H1 (cell line): ENCODE measurements at places on chromosomes 2 and 18.

DNA sequence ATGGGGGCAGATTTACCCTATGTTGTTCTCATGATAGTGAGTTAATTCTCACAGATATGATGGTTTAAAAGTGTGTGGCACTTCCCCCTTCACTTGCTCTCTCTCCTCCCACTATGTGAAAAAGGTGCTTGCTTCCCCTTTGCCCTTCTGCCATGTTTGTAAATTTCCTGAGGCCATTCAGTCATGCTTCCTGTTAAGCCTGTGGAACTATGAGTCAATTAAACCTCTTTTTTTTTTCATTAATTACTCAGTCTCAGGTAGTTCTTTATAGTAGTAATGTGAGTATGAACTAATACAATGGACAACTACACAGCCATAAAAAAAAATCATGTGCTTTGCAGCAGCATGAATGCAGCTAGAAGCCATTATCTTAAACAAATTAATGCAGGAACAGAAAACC, 118.5 kb downstream of the CALCRL start:
- H3K27me3 ChIP-seq: no peaks in the 10 kb centered on the region
- no peak overlapping the region for H3K4me3 ChIP-seq
- no peaks in the 10 kb centered on the region for H3K4me1 ChIP-seq
- DNase-seq: no peak

GRCh38 chr2:180359522-180360282, 352.6 kb upstream of the CWC22 start:
- no peaks in the 10 kb centered on the region for H3K27me3 ChIP-seq
- H3K4me1 ChIP-seq: no peaks in the 10 kb centered on the region
- no peak overlapping the region for H3K4me3 ChIP-seq
- no peak for DNase-seq

- H3K4me1 ChIP-seq: no peaks in the 10 kb centered on the region
- H3K4me3 ChIP-seq: no peak overlapping the region
- H3K27me3 ChIP-seq: no peaks in the 10 kb centered on the region
- DNase-seq: no peak
- no peak overlapping the region for H3K27ac ChIP-seq
Observed at GRCh38 chr2:16407358-16407757, 258.3 kb downstream of the CYRIA start.

GRCh38 chr2:28628987-28629386, 122.6 kb upstream of the PPP1CB start:
- DNase-seq: no peak
- no peak overlapping the region for H3K4me3 ChIP-seq
- H3K27ac ChIP-seq: no peak overlapping the region
- H3K4me1 ChIP-seq: peaks cover 7% of the 10 kb centered on the region
- H3K36me3 ChIP-seq: no peaks in the 10 kb centered on the region
